Hematopoietic multipotent progenitor cell treated with erythropoietin and hydrocortisone succinate and interleukin-3 and kit ligand, for 4 days (in vitro differentiated cells): ENCODE measurements at places on chromosomes 1 and 21.

- DNase-seq = no peak
Observed at GRCh38 chr1:175390522-175391254, 198.1 kb upstream of the KIAA0040 start.

GRCh38 chr1:180614730-180615129, 17.1 kb upstream of the XPR1 start:
- DNase-seq = no peak

DNA sequence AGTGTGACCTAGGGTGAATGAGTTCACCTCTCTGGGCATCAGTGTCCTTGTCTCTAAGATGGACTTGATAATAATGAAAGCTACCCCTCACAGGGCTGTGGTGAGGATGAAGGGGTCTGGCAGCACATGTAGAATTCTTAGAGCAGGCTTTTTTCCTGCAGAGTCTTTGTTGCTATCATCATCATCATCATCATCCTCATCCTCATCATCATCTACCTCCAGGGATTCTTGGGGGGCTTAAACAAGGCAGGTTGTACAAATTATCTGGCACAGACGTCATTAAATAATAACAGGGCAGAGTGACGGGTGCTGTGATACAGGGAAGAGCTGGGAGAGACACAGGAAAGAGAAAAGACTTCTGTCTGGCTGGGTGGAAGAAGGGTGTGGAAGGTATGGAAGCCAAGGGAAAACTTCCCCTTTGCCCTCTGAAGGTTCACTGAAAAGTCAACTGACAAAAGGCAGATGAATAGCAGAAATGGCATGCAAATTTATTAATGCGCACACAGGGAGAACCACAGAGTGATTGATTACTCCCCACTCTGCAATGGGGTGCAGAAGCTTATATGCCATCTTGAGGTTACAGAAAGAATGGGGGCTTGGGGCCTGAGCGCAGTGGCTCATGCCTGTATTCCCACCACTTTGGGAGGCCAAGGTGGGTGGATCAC, 17.0 kb upstream of the SLC2A1 start:
- DNase-seq = no peak

GRCh38 chr1:198391393-198392020, 149.0 kb downstream of the ATP6V1G3 start:
- no peak for DNase-seq

- DNase-seq = peak; percentile 81
Observed at GRCh38 chr1:101276818-101277217, 40.0 kb downstream of the S1PR1 start.

- DNase-seq = no peak
Observed at GRCh38 chr1:2528016-2528415, 1.6 kb upstream of the PANK4 start.

DNA sequence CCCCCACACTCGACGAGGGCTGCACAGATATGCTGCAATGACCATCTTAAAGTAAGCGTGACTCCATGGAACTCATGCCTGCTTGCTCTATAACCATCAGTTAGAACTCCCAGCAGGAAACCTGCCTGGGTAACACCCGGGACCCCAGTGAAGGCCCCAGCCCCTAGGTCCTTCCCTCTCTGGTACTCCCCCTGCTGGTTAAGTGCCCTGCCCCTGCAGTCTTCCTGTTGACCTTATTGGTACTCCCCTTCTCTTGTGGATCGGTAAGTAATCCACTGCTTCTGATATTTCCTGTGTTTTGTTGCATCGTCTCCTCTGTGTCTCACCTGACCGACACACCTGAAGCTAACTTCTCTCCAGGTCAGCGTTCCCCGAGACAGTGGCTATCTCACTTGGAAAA, 104.8 kb upstream of the COG2 start:
- no peak for DNase-seq

DNA sequence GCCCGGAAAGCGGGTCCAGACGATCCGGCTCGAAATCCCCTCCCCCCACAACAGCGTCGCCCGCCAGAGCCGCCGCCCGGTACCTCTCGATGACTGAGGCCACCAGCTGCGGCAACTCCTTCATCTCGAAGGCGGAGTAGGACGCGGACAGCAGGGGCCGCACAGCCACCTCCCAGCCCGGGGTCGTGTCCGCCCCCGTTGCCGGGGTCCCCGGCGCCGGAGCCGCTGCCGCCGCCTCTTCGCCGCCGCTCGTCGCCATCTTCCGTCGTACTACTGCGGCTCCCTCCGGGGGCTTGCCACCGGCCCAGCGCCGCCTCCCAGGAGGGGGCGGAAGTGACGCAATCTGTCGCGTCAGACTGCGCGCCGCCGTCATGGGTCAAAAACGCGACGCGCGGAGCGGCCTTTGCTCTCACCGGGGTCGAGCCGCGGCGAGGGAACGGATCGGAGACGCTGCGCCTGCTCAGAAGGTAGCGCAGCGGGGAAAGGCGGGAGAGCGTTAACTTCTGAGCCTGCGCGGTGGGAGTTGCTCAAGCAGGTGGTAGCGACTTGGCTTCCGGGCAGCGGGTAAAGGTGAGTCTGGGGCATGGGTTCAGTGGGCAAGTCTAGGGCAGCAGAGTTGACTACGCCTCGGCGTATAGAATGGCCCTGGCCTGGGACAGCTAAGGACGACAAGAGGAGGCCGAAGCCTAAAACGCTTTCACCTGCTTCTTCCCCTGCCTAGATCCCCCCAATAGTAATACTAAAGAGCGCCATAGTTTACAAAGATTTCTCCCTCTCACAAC, at the start of gene UBR4:
Gene UBR4, minus strand, starts transcription at position 277 of the 782 bp plus-strand sequence. Its CDS starts 18 bp downstream, at position 259.
- DNase-seq = peak; percentile 98

- no peak for DNase-seq
Observed at GRCh38 chr1:55527831-55528230, 312.7 kb upstream of the USP24 start.

DNA sequence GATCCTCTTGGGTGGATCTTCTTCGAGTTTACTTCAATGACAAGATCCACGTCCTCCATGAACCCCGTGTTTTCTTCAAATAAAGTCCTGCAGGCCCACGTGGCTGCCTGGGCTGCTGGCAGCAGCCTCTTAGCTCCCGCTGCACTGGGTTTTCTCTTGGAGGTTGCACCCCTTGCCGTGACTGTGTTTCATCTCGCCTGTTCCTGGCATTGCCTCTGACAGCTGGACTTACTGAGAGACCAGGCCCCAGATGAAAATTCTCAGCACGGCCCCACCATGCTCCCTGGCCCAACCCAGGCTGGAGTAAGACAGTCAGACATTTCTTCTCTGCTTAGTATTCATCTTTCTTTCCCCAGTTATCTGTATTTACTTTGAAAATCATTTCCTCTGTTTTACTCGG, 274.8 kb upstream of the RUNX1 start:
- DNase-seq = no peak
